ENCODE measurements at places on chromosomes 6 and 20.

DNA sequence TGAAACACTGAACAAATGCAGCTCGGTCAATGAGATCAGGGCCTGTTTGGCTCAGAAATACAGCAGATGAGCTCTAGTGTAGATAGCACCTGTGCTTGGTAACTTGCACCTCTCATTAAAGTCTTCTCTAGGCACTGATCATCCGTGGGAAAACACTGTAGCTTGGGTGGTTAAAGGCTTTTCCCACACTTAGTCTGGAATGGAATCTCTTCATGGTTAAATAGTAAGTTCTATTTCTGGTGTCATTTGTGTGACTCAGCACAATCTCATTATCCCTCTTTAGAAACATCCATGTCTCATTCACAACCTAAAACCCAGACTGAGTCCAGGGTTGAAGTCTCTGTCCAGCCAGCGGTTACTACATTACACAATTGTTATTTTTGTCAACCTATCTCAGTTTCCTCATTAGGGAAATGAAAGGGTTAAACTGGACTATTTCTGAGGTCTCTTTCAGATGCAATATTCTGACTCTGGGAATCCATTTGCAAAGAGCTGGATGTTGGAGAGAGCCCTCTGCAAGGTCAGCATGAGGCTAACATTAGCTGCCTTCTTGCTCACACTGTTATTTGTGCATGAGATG lies 125.0 kb downstream of the ZDHHC14 start:
- no peak for DNase-seq

DNA sequence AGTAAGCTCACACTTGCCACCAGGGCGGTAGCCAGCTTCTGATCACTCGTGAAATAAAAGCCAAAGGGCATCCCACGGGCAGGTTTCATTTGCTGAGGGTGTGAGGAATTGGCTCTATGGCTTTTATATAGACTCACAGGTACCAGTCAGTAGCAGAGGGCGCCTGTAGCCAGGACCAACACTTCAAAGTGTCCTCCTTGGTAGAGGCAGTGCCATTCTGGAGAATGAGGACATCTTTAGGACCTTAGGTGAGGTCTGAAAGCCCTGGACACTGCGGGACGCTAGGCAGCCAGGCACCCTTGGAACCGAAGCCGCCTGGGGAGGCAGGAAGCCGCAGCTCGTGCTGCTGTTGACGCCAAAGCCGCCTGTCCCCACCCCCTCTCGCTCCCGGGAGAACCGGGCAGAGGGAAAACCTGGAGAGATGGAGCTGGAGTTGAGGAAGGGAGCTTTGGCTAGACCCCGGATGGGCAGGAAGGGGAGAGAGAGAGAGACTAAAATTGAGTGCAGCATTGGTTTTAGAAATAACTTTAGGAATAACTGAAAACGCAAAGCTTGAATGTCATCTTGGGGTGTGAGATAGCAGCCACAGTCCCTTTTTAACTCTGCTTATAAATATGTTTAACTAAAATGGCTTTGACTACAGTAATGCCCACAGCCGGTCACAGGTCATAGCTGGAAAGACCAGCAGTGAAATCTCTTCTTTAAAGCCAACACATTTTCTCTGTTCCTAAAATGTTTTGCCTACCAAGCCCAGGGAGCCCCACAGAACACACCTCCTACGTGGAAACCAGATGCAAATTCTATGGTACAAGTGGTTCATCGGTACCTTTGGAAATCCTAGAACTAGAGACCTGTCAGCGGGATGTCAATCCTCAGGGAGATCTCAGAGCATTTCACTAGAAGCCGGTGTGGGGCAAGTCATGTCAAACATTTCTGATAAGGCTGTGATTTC lies 128.5 kb upstream of the CDYL start:
- DNase-seq: no peak

DNA sequence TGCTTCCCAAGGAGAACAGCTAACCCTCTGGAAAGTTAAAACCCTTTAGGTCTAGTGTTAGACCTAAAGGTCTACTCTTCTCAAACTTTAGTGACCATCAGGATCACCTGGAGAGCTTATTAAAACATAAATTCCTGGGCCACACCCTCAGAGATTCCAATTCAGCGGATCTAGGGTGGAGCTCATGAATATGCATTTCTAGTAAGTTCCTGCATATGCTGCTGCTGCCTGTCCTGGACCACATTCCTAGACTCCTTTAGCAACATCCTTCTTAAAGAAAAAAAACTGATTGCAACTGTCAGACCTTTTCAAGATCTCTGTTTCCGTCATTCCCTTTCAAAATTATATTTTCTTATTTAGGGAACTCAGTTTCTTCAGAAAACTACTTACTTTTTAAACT lies 31.2 kb downstream of the SNAP25 start:
- no peak for DNase-seq

DNA sequence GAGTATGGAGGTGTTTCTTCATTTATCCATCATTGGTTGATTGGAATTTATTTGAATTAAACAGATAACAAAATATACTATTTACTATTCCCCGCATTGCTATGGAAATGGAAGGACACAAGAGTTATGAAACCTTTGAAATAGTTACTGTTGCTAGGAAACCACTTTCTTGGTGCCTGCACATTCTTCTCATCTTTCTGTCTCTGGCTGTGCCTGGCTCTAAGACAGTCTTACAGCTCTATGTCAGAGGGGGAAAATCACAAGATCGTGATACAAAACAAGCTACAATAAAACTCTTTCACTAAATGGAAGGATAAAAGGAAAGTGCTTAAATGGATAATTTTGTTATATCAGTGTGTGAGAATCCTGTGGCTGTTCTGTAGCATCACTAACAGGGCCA lies 453.0 kb downstream of the LMBRD1 start:
- no peak for DNase-seq

- no peak for DNase-seq
These were observed 178.2 kb downstream of the FOXC1 start for GRCh38 chr6:1787894-1788293.

DNA sequence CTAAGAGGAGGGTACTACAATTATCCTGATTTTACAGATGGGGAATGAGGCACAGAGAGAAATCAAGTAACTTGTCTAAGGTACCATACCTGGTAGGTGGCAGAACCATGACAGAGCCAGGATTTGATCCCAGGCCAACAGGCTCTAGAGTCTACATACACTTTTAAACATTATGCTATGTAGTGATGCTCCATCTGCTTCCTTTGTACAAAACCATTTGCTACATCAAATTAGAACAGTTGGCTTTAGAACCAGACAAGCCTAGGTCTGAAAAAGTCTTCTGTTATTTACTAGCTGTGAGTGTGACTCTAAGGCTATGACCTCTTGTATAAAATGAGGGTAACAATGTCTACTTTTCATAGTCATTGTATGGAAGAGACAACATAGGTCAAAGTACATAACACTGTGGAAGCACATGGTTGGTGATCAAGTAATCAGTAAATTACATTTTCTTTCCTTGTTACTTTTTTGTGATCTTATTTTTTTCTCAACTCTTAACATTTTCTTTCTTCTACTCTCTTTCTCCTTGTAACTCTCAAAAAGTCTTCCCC lies 122.1 kb downstream of the PDSS2 start:
- DNase-seq: no peak

GRCh38 chr6:20811109-20811761 lies 277.0 kb downstream of the CDKAL1 start:
- no peak for DNase-seq

- DNase-seq: no peak
These were observed 176.0 kb upstream of the NT5E start for GRCh38 chr6:85273870-85274269.

DNA sequence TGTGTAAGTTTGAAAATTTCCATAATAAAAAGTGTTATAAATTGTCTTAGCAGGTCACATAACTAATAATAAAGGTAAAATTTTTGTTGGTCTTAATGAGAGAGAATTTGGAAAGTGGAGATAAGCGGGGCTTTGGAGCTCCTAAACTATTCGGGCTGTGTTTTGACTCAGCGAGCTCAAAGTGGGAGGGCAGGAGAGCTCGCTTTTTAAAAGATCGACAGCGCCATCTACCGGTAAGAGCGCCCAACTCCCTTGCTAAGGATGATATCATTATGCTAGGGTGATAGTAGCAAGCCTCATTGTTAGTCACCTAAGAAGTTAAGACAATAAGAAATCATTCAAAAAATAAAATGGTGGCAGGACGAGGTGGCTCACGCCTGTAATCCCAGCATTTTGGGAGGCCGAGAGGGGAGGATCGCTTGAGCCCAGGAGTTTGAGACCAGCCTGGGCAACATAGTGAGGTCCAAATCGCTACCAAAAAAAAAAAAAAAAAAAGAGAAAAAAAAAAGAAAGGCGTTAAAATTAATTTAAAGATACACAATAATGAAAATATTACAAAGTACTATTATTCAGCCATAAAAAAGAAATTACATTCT lies 24.8 kb downstream of the C6orf15 start:
- peak; percentile 87 for DNase-seq

DNA sequence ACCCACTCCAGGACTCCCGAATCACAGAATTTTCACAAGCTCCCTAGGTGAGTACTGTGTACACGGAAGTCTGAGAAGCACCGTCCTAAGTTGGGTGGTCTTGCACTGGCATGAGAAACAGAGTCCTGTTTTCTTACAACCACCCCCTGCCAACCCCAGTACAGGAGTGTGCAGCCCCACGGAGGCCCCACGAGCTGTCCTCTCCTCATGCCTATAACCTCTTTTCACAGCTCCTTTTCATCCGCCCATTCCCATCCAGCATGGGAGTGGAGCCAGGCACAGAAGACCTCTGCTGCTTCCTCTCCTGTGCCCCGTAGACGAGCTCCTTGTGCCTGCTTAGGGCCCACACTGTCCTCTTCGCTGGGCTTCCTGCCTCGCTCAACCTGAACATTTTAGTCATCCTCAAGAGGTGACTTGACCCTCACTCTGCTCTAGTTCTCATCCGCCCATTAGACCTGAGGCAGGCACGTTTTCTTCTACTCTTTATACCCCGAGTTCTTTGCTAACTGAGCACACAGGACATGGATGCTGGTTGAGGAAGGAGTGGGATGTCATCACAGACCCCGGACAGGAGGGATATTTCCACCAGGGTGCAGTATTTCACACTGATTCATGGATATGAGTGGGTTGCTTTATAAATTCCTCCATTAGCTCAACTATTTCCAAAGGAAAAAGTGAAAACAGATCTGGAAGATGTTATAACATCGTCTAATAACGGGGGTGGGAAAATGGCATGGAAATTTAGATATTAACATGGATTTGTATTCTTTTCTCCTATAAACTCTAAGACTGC lies 160.5 kb downstream of the TTLL2 start:
- DNase-seq: no peak

- no peak for DNase-seq
These were observed 5.7 kb downstream of the PPP1R10 start for GRCh38 chr6:30611150-30611855.

GRCh38 chr6:17492350-17492749 lies 99.0 kb downstream of the CAP2 start:
- DNase-seq: no peak

DNA sequence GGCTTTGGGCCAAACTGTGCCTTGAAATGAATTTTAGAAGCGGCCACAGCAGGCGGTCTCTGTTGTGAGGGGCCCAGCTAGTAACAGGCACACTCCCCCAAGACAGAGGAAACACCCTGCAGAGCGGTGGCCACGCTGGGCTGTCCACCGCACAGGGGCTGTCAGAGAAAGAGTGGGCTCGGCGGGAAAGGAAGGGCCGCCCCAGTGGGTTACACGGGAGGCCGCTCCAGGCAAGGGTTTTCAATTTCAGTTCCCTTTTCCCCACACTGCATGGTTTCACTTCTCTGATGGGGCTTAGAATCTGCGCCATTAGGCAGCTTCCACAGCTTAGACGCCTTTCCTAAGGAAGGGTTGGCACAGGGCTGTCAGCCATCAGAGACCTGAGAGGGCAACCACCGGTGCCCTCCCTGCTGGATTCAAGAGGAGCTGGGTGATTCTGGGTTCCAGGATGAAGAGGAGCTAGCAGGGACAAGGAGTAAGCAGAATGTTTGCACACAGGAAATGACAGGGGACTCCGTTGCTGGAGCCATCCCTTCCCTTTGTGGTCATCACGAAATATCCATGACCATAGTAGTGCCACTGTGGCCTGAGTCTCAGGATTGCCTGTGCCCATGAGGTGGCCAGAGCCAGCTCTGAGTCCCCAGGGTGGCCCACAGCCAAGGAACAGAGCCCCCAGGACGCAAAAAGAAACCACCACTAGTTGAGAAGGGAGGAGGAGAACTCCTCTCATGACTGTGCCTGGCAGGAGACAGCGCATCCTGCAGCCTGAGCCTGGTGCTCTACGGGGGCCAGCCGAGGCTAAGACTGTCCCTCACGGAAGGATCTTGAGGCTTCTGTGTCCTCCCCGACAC lies 282.7 kb downstream of the NRN1 start:
- no peak for DNase-seq

GRCh38 chr20:41054070-41054846 lies 25.6 kb downstream of the TOP1 start:
- no peak for DNase-seq

GRCh38 chr6:8865451-8865850 lies 430.1 kb upstream of the SLC35B3 start:
- DNase-seq: no peak

DNA sequence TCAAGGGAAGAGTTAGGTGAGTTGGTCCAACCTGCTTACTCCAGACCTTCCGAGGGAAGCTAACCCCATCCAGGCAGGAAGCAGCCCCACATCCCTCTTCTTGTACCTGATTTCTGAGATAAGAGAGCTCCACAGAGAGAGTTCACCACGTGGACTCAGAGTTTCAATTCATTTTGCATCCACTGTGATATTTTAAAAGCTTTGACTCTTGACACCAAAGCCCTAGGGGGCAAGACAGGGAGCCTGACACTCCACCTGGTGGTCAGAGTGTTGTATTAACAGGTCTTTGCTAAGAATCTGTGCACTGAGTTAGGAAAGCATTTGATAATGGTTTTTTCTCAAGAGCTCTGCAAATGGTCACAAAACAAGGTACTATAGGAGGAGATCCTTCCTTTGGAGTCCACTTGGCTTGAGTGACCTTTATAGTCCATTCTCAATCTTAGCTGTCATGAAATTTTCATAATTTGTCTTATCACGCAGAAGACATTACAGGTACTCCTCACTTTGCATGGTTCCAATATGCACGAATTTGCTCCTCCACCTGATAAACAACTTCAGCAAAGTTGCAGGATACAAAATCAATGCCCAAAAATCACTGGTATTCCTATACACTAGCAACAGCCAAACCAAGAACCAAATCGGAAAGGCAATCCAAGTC lies 56.2 kb upstream of the RIPOR2 start:
- peak; percentile 66 for DNase-seq

- peak; percentile 64 for DNase-seq
These were observed 9.0 kb upstream of the HSP90AB1 start for GRCh38 chr6:44237813-44238433.

DNA sequence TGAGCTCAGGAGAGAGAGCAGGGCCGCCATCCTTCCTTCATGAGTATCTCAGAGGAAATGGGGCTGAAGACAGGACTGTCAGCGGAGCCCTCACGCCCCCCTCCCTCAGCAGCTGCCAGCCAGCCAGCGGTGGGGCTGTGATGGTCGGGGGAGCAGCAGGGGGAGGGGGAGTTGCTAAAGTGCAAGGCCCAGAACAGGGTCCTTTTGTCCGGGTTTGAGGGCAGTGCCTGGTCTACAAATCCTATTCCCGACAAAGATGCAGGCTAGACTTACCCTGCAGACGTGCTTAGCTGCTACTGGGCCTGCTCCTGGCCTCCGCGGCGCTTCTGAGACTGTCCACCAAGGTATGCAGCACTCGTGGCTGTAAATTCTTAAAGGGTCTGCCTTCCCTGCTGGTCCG lies 593.4 kb upstream of the CDH4 start:
- DNase-seq: no peak

- DNase-seq: no peak
These were observed 9.0 kb upstream of the SERPINB1 start for GRCh38 chr6:2850538-2851113.

- no peak for DNase-seq
These were observed 113.4 kb downstream of the MAP3K4 start for GRCh38 chr6:161104966-161105365.

GRCh38 chr6:166430269-166430668 lies 47.5 kb upstream of the MPC1 start:
- DNase-seq: no peak

Measured in T follicular helper cell (primary cell).